ENCODE measurements at places on chromosomes 3 and 15. TPM values are rescaled to one million over a fixed set of nuclear protein-coding genes. Genes with fewer than 3 reads are reported as not detected.

DNA sequence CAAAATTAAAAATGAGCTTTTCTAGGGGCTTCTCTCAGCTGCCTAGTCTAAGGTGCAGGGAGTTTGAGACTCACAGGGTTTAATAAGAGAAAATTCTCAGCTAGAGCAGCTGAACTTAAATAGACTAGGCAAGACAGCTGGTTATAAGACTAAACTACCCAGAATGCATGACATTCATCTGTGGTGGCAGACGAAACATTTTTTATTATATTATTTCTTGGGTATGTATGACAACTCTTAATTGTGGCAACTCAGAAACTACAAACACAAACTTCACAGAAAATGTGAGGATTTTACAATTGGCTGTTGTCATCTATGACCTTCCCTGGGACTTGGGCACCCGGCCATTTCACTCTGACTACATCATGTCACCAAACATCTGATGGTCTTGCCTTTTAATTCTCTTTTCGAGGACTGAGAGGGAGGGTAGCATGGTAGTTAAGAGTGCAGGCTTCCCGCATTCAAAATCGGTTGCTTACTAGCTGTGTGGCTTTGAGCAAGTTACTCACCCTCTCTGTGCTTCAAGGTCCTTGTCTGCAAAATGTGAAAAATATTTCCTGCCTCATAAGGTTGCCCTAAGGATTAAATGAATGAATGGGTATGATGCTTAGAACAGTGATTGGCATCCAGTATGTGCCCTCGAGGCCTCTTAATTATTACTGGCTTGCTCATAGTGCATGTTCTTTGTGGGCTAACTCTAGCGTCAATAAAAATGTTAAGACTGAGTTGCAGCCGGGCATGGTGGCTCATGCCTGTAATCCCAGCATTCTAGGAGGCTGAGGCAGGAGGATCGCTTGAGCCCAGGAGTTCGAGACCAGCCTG lies 984 bp downstream of the CCR5 start:
- H3K27ac ChIP-seq: no peak overlapping the region
- H3K36me3 ChIP-seq: no peaks in the 10 kb centered on the region
- DNase-seq: no peak

- peaks cover 15% of the 10 kb centered on the region for H3K4me1 ChIP-seq
- no peaks in the 10 kb centered on the region for H3K36me3 ChIP-seq
- DNase-seq: no peak
- H3K4me3 ChIP-seq: no peak overlapping the region
- no peaks in the 10 kb centered on the region for H3K27me3 ChIP-seq
- H3K27ac ChIP-seq: peak overlapping the region; percentile 33
Observed at GRCh38 chr3:45596290-45596791, 1.8 kb downstream of the LIMD1 start.

- H3K27ac ChIP-seq: no peak overlapping the region
- H3K27me3 ChIP-seq: no peaks in the 10 kb centered on the region
- no peaks in the 10 kb centered on the region for H3K36me3 ChIP-seq
- DNase-seq: no peak
- no peak overlapping the region for H3K4me3 ChIP-seq
Observed at GRCh38 chr3:134602440-134602814, 48.4 kb downstream of the KY start.

GRCh38 chr3:3189102-3189727 lies 9.7 kb upstream of the CRBN start:
- DNase-seq: no peak
- H3K27ac ChIP-seq: no peak overlapping the region
- H3K36me3 ChIP-seq: no peaks in the 10 kb centered on the region

DNA sequence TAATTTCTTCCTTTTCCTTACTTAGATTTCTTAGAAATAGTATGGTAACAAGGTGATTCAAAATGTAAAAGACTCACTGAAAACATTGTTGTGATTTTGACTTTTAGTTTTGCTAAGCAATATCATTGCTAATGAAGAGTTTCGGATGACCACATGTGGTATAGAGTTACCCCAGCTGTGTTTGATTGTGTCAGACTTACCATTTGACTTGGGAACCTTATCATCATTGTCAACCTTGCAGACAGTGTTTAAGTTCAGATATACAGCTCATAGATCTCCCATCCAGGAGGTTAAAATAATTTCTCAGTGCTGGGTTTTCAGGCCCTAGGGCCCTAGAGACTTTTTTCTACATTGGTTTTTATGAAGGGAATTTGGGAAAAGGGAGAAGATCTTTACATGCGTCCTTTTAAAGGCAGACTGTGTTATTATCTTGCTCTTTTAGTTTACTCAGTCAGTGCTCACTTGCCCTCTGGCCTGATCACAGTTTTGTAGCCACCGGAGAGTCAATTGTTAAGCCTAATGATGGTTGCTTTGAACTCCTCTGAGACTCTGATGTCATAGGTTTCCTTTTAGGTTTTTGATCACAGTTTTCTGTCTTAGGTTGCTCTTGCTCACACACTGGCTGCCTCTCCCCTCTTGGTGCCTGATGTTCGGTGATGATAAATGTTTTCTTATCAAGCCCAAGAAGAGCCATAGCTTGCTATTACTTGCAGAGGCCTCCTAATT lies 133.5 kb upstream of the ZPLD1 start:
- DNase-seq: no peak
- H3K4me1 ChIP-seq: no peaks in the 10 kb centered on the region
- H3K27ac ChIP-seq: no peak overlapping the region
- no peaks in the 10 kb centered on the region for H3K36me3 ChIP-seq
- H3K4me3 ChIP-seq: no peak overlapping the region

DNA sequence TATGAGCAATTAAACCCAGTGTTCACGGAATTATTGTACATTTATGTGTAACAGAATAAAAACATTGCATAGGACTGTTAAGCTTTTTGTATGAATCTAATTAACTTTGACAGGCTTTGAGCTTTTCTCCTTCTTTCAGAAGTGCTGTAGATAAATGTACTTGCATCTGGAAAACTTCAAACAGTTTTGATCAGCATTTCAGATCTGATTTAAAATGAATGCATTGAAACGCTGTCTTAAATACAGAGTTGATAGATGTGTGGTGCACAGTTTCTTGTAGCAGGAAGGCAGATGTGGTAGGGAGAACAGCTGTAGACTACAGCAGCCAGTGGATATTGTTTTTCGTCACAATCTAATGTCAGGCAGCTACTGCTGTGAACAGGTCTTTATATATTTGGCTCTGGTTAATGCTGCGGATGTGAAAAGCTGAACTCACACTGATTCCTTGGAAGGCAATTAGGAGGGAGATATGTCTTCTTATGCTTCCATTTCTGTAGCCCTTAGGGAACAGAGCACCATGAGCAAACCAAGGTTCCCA lies 193.8 kb upstream of the GOLIM4 start:
- no peaks in the 10 kb centered on the region for H3K4me1 ChIP-seq
- H3K36me3 ChIP-seq: no peaks in the 10 kb centered on the region
- no peak overlapping the region for H3K27ac ChIP-seq
- DNase-seq: no peak
- no peak overlapping the region for H3K4me3 ChIP-seq

- no peaks in the 10 kb centered on the region for H3K27me3 ChIP-seq
- no peak overlapping the region for H3K4me3 ChIP-seq
- H3K4me1 ChIP-seq: no peaks in the 10 kb centered on the region
- no peak for DNase-seq
- no peaks in the 10 kb centered on the region for H3K36me3 ChIP-seq
Observed at GRCh38 chr3:176767385-176767784, 429.9 kb downstream of the TBL1XR1 start.

- H3K27me3 ChIP-seq: no peaks in the 10 kb centered on the region
- no peak for DNase-seq
- no peak overlapping the region for H3K27ac ChIP-seq
- H3K36me3 ChIP-seq: no peaks in the 10 kb centered on the region
- no peak overlapping the region for H3K4me3 ChIP-seq
Observed at GRCh38 chr3:194637066-194637465, 3.8 kb upstream of the TMEM44 start.

DNA sequence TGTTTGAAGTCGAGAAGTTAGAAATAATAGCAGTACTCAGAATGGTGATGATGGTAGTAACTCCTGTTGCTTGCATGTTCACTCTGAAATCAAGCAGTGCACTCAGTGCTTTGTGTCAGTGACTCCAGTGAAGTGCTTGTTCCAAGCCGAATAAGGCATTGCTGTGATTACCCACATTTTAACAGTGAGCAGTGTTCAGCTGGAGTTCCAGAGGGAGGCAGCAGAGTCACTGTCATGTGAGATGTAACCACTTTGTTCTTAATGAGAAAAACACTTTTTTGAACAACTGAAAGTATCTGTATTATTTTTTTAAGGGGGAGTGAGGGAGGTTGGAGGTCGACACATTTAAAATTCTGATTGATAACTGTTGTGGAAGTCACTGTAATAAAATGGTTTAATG lies 3.7 kb downstream of the MDFIC2 start:
- H3K36me3 ChIP-seq: no peaks in the 10 kb centered on the region
- DNase-seq: no peak
- no peak overlapping the region for H3K4me3 ChIP-seq
- no peaks in the 10 kb centered on the region for H3K27me3 ChIP-seq
- H3K4me1 ChIP-seq: no peaks in the 10 kb centered on the region

DNA sequence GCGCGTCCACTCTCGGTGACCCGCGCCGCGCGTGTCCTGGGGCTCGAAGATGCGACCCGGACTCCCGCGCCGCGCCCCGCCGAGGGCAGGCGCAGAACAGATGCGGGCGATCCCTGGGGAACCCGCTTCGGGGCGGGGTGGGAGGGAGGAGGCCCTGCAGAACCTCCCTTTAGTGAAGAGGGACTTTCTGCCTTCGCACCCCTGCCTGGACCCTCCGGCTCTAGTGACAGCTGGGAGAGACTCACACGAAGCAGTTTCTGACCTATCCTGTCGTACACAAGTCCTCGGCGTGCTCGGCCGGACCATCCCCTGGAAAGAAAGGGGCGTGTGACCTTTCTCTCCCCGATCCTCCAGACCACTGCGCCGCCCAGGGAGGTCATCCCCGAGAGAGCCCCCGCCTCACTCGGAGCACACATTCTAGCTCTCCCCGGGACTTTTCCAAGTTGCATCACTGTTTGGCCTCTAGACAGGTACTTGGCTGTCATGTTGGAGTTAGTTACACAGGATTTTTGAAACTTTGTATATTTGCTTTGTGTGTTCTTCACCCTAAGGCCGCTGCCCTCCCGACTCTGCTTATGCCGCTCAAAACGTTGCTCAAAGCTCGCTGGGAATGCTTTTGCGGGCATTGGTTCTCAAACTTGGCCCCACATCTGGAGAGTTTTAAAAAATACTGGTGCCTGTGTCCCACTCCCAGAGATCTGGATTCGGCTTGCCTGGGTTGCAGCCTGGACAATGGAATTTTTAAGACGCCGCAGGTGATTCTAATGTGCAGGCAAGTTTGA lies 582 bp downstream of the CGNL1 start:
- no peaks in the 10 kb centered on the region for H3K27me3 ChIP-seq
- peaks cover 2% of the 10 kb centered on the region for H3K4me1 ChIP-seq
- DNase-seq: peak; percentile 57
- H3K27ac ChIP-seq: peak overlapping the region; percentile 83

DNA sequence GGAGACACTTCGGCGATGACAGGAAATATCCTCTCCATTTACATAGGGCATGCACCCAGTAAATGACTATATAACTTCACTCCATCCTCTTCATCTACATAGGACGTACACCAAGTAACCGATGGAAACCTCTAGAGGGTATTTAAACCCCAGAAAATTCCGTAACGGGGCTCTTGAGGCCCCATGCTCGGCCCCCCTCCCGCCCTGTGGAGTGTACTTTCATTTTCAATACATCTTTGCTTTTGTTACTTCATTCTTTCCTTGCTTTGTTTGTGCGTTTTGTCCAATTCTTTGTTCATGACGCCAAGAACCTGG lies 7.5 kb upstream of the FAM107A start:
- H3K4me3 ChIP-seq: peak overlapping the region; percentile 51
- H3K36me3 ChIP-seq: no peaks in the 10 kb centered on the region
- DNase-seq: no peak
- H3K27ac ChIP-seq: peak overlapping the region; percentile 80
- no peaks in the 10 kb centered on the region for H3K4me1 ChIP-seq
- peaks cover 4% of the 10 kb centered on the region for H3K27me3 ChIP-seq

- no peak overlapping the region for H3K4me3 ChIP-seq
- H3K4me1 ChIP-seq: no peaks in the 10 kb centered on the region
- H3K27ac ChIP-seq: no peak overlapping the region
- no peaks in the 10 kb centered on the region for H3K27me3 ChIP-seq
Observed at GRCh38 chr3:143084856-143085731, 34.5 kb upstream of the CHST2 start.

- no peaks in the 10 kb centered on the region for H3K36me3 ChIP-seq
- H3K4me1 ChIP-seq: no peaks in the 10 kb centered on the region
- no peaks in the 10 kb centered on the region for H3K27me3 ChIP-seq
- no peak for DNase-seq
- H3K4me3 ChIP-seq: no peak overlapping the region
Observed at GRCh38 chr15:88613074-88613944, 7.8 kb upstream of the AEN start.

DNA sequence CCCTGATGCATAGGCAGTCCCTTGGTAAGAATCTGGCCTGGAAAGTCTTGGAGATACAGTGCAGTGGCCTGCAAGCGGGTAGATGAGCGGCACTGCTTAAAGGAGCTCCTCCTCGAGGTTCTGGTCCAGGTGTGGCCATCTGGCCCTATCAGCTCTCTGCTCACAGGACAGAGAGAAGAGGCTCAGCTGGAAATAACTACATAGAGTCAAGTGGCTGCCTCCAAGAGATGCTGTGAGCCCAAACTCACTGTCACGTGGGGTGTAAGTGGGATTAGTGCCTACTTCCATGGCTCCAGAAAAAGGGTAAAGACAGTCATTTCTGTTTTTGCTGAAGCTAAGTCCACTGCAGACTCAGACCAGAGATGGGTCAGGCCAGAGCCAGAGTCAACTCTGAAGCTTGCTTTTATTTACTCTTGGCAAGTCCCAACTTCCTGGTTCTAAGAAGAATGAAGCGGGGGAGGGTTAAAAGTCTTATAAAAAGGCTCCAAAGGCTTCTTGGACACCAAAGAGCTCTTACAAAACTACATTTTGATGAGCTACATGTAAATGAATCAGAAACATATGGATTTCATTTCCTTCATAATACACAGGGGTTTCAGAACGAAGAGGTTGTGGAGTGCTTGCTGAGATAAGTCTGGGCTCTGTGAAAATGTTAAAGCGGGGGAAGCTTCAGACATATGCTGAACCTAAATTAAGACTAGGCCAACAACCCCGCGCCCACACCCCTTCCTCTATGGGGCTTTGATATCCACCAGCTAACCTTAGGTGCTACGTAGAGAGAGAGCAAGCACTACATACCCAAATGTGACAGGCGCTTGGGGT lies 77.1 kb downstream of the PDZRN3 start:
- peak overlapping the region; percentile 72 for H3K27ac ChIP-seq
- no peak overlapping the region for H3K4me3 ChIP-seq
- H3K27me3 ChIP-seq: no peaks in the 10 kb centered on the region
- no peaks in the 10 kb centered on the region for H3K4me1 ChIP-seq
- H3K36me3 ChIP-seq: no peaks in the 10 kb centered on the region

GRCh38 chr3:23465569-23465968 lies 262.4 kb downstream of the UBE2E2 start:
- H3K4me3 ChIP-seq: no peak overlapping the region
- H3K4me1 ChIP-seq: no peaks in the 10 kb centered on the region
- no peak overlapping the region for H3K27ac ChIP-seq

Gene SLC9C1
- 1.7 TPM for total RNA-seq

Gene PAK6
- total RNA-seq: 5.0 TPM

Gene HYAL1
- total RNA-seq: 2.1 TPM

Gene FBXL2
- 24.3 TPM for total RNA-seq

Gene ADAMTSL3
- total RNA-seq: 7.9 TPM

Gene MESP2
- total RNA-seq: 0.21 TPM

Gene ACTL6A
- 84.5 TPM for total RNA-seq

Gene KBTBD13
- not detected for total RNA-seq

Gene AGTR1
- total RNA-seq: 41.2 TPM

Gene TGM4
- not detected for total RNA-seq

Gene BBX
- total RNA-seq: 21.5 TPM

Gene CCK
- total RNA-seq: not detected

Gene ECE2
- total RNA-seq: not detected

All from uterus (tissue), 4 donors.